Thyroid gland (tissue), 4 donors: ENCODE measurements at places on chromosomes 1 and 21.

GRCh38 chr1:6448749-6449631, 17.0 kb downstream of the TNFRSF25 start:
- DNase-seq = peak; percentile 23

DNA sequence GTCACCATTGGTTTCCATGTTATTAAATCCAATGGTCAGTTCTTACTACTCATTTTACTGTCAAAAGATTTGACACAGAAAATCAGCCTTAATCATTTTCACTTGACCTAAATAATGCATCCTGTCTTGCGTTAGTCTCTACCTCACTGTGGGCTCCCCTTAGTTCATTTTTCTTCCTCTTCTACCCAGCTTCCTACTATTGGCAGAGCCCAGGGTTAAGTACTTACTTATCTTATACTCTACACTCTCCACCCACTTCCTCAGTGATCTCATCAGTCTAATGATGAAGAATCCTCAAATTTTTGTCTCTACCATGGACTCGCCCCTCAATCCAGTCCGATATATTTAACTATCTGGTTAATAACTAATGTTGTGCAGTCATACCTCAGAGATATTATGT, 735.9 kb downstream of the KCNT2 start:
- no peak for DNase-seq

DNA sequence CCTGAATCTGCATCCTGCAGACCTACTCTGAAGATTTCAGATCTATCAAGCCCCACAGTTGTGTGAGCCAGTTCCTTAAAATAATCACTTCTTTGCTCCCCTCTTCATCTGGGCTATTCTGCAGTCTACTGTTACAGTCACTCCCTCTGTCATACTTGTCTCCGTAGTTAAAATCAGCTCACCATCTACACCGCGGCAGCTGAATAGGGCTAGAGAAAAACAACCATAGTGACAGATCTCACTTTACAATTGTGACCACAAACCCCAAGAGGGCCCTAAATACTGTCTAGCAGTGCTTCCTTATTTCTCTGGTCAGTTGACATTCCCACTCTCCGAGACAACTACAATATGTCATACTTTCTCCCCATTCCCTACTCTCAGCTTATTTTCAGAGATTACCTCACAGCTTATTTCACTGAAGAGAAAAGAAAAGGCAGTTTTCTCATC, 12.9 kb downstream of the DESI2 start:
- no peak for DNase-seq

GRCh38 chr1:176517484-176517883, 54.5 kb downstream of the PAPPA2 start:
- no peak for DNase-seq

DNA sequence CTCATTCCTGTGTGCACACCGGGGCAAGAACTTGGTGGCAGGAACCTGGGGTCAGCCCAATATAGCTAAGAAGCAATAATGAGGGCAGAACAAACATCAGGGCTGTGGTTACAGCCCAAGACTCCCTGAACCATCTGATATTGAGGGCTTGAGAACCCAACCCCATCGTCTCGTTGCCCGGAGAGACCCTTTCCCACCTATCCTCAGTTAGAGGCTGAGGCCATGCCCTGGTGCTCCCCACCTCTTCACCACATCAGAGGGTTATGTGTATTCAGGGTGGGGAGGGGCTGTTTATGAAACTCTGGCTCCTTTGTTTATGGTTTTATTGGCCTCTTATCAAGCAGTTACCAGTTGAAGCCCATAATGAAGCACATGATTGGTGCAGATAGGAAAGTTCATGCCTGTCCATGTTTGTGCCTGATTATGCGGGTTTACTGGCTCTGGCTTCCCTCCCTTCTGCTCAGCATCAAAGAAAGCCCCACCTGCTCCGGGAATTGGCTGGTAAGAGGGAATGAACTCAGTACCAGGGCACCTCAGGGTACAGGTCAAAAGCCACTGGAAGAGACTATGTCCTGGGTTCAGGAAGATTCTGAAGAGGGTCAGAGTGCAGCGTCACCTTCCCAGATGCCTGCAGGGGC, 14.5 kb downstream of the NUAK2 start:
- no peak for DNase-seq

DNA sequence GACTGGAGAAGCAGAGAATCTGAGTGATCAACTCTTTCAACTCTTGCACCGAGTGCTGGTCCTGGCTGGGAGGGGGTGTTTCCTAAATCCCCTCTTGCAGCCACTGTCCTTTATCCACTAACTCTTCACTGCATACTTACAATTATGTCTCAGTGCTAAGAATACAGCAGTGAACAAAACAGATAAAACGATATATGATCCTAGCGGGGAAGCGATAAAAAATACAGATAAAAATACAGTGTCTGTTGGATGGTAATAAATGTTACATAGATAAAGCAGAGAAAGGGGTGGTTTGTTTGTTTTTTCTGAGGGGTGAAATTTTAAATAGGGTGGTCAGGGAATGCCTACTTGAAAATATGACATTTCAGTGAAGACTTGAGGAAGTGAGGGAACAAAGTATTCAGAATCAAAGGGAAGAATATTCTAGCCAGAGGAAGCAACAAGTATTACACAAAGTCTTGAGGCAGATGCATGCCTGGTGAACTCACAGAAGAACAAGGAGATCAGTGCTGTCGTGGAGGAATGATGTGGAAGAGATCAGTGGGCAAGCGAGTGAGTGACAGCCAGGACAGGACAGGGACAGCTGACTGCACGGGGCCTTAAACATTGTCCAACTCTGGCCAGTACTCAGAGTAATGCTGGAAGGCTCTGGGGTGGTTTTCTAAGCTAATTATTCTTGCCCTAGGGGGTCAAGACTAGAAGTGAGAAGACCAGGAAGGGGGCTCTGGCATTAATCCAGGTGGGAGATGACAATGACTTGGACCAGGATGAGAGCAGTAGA, 110.0 kb downstream of the APP start:
- DNase-seq = no peak

DNA sequence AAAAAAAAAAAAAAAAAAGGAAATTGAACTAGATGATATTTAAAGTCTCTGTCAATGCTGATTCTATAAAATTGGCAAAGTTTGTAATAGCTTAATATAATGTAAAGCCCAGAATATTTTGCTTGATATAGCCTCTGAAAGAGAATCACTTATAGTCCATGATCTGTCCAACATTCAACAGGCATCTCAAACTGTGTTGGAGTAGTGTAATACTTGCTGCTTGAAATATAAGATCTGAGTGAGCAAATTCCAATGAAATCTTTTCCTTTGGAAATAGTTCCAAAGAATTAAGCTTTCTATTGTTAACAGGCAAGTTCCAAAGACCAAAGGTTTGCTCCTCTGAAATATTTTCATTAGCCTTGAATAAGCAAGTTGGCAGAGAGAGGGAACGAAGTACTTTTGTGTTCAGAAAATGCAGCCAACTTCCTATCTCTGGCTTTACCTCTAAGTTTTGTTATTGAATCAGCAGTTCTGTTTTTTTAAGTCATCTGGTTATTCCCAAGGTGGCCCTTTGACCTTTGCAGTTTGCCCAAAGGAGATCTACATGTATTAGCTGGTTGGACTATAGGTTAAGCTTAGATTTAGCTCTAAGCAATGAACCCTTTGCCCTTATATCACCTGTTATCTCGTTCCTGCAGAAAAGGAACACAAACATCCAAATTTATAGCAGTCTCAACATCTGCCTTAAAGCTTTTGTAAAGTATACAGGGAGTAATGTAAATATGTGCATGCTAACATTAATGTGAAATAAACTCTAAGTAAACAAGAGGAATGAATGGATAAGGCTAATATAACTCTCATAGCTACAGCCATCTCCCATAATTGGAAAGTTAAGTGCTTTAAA, 24.4 kb upstream of the CEP350 start:
- DNase-seq = no peak

DNA sequence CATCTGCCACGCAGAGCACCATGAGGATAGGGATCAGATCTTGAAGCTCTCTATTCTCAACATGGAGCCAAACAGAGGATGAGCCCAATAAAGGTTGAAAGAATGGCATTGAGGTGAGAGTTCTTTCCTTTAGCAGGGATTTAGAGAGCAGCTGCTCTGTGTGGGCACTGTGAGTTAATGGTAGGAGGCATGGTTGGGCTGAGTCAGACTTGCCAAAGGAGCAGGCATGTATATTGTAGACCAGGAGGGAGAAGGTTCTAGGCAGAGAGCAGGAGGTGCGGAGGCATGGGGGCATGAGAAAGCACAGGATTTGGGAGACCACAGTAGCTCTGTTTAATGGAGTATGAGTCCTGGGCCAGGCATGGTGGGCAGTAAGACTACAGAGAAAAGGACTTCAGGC, 32.0 kb downstream of the TMEM53 start:
- DNase-seq = no peak

DNA sequence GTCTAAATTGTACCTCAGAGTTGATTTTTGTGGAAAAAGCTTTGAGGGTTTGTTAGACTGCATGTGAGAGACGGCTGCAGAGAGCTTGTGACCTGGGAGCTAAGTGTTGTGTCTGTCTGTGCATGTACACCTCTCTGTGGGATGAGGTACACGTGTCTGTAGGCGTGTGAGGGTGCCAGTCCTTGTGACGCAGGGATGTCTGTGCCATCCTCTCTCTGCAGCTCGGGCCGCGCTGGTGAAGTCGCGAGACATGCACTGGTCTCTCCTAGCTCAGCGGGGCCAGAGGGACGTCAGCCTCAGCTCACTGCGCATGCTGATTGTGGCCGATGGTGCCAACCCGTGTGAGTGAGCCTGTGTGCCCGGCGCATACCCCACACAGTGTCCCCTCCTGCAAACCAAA, 66.6 kb downstream of the S100B start:
- DNase-seq = no peak

DNA sequence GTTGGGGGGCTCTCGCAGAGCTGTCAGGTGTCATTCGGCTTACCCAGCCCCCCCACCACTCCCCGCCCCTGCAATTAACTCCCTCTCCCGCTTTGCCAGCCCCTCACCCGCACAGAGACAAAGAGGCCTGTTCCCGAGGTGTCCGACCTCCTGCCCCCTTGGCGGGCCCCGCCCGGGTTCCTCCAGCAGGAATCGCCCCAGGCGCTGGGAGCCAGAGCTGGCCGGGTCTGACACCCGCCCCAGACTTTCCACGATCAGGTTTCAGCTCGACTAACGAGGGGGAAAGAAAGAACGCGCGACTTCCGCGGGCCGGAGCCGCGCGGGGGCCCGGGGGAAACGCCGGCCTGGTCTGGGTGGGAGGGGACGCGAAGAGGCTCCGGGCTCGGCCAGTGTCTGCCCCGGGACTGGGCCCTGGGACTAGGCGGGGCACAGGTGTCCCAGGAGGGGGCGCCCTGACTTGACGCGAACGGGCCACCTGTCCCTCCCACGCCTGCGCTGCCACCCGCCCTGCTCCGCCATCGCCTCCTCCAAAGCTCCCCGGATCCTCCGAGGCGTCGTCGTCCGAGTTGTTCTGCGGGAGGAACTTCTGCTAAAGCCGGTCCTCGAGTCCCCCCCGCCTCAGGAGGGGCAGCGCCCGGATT, 36.4 kb upstream of the HHAT start:
- peak; percentile 90 for DNase-seq

GRCh38 chr1:180757657-180758056, 125.8 kb downstream of the XPR1 start:
- DNase-seq = no peak

DNA sequence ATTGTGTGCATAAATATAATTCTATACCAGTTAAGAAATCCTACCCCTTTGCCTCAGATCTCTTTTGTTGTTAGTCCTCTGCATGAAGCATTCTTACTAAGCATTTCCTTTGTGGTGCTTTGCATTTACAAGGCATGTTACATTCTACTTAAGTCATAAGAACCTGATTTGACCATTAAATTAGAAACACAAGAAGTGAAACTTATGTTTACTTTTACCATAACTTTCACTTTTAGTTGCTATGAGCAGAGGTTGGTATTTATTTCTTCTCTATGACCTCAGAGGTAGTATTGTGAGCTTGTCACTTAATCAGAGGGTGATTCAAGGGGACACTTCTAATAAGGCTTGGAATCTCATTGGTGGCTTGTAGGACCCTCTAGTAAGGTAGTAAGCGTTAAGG, 9.0 kb downstream of the FAM20B start:
- DNase-seq = no peak

DNA sequence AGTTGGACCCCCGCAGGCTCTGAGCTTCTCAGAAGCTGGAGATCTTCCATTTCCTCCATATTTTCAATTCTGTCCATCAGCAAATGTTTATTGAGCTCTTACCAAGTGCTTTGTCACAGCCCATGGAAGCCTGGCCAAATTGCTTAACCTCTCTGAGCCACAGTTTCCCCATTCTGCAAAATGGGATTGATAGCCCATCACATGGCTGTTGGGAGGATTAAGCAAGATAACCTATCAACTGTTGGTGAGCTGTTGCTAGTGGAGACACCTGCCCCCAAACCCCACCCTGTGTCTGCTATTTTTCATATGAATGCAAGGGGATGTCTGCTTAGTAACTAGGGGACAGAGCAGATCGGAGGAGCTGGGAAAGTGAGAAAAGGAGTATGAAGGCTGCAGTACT, 38.3 kb downstream of the CD34 start:
- no peak for DNase-seq

DNA sequence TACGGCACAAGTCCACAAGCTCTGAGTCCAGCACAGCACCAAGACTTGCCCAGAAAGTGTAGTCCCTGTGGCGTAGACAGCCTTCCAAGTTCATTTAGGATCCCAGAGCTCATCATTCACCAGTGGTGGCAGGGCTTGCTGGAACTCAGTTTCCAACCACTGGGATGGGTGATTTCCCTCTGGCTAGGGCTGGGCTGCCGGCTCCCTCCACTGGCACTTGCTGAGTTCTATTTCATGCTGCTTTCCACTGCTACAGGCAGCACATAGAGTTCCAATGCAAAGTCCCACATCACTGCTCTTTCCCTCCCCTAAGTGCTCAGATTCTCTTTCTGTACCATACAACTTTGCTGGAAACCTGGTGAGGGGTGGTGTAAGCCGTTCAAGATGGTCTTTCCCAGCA, 510.3 kb upstream of the TMPRSS15 start:
- no peak for DNase-seq

- DNase-seq = no peak
These were observed 51.9 kb downstream of the RPRD2 start for GRCh38 chr1:150415800-150416199.

- no peak for DNase-seq
These were observed 11.0 kb upstream of the WNT4 start for GRCh38 chr1:22153660-22154437.

DNA sequence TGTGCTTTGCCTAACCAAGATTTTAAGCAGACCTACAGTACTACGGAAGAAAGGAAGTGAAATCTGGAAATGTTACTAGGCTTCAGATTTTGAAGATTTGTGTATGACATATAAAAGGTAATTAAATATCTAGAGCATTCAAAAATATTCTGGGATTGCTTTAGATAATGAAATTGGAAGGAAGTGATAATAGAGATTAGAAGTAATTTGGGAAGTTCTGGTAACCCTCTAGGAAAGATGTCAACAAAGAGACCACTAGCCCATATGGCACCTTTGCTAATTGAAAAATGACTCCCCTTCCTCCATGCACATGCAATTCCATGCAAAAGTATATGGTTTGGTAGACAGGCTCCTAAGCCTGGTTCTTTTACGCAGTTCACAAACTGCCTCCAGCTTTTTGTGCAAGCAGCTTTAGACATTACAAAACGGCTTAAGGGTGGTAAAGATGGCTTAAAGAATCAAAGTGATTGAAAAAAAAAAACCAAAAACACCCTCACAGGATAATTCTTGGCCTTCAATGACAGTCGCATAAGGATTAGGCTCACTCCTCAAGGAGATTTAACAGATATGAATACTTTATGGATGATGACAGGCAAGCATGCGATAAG, 81.8 kb downstream of the LRRC7 start:
- DNase-seq = no peak
